NCI-H2227 treated with DMSO at 0.1 percent for 48 hours (cell line): ENCODE measurements at places on chromosomes 5 and 9.

GRCh38 chr5:10595293-10595671 is 31.4 kb downstream of the ANKRD33B start:
- no peak for DNase-seq

DNA sequence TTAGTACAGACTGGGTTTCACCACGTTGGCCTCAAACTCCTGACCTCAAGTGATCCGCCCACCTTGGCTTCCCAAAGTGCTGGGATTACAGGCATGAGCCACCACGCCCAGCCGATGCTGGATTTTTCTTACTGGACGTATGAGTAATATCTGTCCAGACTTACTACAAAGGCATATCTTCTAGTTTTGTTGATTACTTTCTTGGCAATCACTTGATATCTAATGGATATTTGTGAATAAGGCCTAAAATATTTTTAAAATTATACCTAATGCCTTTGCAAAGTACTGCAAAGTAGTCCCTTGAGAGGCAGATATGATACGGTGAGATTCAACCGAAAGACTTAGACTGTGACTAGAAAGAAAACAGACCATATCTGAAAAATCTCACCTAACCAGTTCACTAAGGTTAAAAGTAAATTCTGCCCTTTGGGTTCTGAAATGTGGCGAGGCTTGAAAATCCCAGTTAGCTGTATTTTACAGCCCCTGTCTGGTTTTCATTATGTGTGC is 152.1 kb downstream of the GNAQ start:
- DNase-seq = no peak

- DNase-seq = peak; percentile 12
Measured at GRCh38 chr5:90932052-90932699, 373.6 kb downstream of the ADGRV1 start.

DNA sequence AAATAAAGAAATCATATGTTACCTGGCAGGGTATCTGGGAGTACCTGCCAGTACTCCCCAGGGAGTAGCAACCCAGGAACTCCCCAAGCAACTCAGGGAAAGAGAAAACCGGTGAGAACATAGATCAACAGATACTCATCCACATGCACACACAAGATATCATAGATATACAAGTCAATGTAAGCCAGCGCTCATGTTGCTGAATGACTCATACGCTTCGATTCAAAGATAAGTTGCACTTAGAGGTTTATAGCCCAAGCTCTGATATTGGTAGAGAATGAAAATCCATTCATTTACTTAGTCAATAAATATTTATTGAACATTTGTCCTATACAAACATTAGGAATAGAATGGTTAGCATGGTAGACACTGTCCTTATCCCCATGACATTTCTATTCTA is 219.1 kb upstream of the TRPC7 start:
- no peak for DNase-seq

DNA sequence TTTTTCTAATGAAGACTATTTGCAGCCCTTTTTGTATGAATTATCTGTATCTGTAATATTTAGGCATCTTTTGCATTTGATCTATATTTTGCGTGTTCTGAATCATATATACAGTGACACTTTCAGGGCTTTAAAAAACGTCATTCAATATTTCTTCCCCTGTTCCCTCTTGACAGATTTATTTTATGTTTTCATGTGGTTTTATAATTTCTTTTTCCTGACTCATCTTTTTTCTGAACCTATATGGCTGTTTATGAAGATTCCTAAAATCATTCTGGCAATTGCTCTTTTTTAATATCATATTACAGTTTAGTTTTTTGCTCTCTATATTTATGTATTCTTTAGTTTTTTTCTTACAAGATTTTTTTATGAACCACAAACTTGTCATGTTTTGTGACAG is 67.6 kb downstream of the SMARCA2 start:
- DNase-seq = no peak

GRCh38 chr5:172336676-172337285 is 53.2 kb upstream of the UBTD2 start:
- DNase-seq = no peak

GRCh38 chr9:83220730-83221129 is 157.8 kb upstream of the RASEF start:
- no peak for DNase-seq

- no peak for DNase-seq
Measured at GRCh38 chr5:140502834-140503233, 44.6 kb upstream of the EIF4EBP3 start.

DNA sequence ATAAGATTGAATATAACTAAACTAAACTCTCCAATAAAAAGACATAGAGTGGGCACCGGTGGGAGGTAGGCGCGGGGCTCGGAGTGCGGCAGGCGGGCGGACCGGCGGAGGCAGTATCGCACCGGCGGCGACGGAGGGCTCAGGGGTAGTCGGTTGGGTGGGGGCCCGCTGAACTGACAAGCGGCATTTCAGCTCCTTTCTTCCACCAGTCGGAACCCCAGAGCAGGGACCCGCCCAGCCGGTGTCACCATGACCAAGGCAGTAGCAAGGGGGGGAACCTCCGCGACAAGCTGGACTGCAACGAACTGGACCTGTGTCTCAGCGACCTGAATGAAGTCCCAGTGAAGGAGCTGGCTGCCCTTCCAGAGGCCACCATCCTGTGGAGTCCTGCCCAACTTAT is 156.7 kb downstream of the HINT1 start:
- DNase-seq = no peak

DNA sequence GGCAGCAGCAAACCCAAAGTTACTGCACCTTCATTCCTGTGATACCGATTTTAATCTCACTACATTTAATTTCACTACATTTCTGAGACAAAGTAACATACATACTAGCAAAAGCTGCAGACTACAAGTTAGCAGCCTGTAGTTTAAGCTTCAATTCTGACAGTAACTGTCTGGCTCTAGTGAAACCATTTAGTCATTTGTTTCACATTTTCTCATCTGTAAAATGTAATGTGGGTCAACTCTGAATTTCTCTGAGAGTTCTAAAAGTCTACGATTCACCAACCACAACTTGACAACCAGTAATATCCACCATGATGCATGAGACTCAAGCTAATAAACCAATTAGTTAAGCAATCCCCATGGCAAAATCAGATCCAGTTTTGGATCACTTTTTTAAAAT is 408.9 kb downstream of the PDE4D start:
- DNase-seq = no peak

GRCh38 chr9:34994900-34995669 is 5.5 kb downstream of the DNAJB5 start:
- peak; percentile 12 for DNase-seq

DNA sequence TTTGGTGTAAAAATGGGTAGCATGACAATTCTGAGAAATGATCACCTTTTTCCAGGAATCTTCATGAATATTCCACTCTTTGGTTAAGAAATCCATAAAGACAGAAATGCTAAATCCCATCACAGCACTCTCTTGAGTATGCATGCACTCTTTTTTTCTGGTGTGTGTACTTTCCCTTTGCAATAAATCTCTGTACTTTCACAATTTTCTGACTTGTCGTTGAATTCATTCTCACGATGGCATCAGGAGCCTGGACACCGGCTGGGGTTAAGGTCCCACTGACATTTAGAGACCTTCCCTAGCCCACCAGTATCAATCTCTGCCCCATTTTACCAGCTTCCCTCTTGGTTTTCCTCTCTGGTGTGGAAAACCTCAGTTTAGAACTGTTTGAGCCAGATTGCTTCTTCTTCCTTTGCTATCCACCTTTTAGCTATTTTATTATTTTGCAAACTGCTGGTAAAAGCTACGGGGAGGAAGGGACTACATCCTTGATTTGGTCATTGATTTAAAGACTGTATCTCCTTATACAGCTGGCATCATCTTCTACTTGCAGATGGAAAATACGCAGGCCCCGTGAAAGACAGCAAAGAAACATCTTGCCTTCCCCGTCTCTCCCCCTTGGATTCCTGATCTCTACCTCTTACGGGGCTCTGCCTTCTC is 59.9 kb upstream of the ZFR start:
- no peak for DNase-seq

DNA sequence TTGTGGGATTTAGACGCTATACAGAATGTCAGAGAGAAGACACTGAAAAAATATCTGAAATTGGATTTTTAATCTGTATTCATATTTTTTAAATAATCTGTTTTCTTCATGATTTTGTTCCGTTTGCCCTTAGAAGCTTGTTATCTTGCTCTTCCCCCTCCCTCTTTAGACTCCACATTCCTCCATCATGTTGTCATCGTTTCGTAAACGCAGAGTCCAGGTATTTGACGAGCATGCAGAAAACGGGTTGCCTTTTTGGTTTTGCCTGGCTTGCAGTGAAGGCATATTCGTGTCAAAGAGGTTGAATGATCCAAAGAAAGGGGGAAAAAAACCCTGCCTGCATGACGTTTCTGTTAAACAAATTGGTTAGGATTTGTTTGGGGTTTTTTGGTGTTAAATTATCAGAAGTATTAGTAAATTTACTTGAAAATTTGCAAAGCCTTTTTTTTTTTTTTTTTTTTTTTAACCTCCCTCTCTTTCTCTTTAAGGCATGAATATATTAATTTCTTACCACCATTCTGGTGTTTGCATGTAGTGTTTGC is 2.9 kb downstream of the SPTAN1 start:
- no peak for DNase-seq

GRCh38 chr9:68619072-68619471 is 78.4 kb upstream of the TMEM252 start:
- no peak for DNase-seq

DNA sequence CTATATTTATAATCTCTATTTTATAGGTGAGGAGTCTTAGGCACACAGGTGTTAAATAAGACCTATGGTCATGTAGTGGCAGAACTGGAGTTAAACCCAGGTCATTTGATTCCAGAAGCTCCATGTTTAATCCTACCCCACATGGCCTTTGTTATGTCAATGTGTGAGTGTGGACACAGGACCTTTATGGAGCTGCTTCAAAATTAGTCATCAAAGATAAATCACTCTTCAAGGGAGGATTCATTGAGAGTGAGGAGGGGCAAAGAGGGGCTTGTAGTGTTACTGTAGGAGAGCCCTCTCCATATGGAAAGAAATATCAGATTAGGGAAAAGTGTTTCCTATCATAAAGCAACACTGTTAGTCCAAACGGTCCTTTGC is 74.6 kb upstream of the ARRDC3 start:
- DNase-seq = no peak

DNA sequence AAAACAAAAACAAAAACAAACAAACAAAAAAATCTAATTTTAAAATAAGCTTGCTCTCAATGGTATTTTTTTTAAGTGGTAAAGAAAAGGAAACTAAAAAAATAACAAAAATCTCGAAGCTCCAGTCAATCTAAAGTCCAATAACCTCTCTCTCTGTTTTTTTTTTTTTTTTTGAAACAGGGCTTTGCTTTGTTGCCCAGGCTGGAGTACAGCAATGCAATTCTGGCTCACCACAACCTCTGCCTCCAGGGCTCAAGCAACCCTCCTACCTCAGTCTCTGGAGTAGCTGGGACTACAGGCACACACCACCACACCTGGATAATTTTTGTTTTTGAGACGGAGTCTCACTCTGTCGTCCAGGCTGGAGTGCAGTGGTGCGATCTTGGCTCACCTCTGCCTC is 25.9 kb upstream of the GLDC start:
- DNase-seq = no peak

DNA sequence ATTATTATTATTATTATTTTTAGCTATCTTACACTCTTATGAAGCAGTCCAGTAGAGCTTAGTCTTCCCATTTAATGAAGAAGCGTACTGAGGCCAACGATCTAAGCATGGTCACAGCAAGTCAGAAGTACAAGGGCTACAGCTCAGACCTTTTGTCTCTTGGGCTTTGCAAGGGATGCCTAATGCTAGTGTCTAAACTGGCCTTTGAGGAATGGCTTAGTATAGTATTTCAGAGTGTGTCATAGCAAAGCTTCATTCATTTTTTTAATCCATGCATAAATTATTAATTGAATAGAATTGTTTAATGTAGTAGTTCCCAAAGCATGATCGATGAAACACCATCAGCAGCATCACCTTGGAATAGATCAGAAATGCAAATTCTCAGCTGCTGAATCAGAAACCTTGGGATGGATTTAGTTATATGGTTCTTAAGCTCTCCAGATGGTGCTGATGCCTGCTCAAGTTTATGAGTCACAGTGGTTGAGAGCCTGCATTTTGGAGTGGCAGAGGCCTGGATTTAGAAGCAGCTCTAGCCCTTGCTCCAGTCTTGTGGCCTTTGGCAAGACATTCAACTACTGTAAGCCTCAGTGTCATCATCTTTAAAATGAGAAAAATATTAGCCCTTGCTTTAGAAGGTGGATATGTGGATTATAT is 6.1 kb downstream of the IL12B start:
- no peak for DNase-seq

DNA sequence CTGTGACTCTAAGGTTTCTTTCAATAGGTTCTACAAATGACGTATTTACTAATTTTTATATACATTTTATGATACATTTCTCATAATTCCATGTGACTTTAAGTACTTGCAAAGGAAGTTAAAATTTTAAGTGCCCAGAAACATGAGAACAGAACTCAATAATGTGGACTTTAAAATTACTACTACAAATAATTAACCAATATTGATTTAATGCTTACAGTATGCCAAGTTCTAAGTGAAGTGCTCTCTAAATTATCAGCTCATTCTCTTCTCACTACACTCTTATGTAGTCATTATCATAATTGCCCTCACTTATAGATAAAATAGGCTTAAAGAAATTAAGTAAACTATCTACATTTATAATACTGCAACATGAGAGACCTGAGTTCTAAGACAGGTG is 1690.7 kb upstream of the CDH9 start:
- DNase-seq = no peak

GRCh38 chr5:68196876-68197275 is 18.7 kb upstream of the PIK3R1 start:
- DNase-seq = no peak

DNA sequence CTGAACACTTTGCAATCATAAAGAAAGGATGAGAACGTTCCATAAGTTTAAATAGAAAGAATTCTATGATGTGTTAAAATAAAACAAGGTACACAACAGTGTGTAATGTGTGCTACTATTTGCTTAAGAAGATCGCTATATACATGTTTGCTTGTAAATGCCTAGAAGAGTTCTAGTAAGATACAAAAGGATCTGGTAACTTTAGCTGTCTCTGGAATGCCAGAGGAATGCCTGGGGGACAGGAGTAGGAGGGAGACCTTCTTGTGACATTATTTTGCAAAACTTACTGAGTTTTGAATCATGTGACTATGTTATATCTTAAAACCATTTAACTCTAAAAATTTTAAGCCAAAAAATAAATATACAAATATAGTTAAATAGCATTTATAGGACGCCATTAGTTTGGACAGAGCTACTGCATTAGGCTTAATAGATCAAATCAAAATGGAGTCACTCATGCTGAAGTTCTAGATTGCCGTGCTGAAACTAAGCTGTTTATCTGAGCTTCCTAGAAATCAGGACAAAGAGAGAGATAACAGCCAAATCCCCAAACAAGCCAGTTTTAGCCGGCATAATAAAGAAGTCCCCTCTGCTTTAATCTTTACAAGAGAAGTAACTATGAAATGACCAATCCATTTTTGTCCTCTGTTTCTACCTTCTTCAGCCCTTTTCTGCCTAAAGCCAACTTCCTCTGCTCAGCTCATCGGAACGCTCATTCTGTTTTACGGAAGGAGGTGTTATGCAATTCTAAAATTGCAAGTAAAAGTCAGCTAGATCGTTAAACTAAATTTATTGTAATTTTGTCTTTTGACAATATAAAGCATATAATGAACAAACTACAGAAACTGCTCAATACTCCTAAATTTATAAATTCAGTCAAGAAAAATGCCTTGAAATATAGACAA is 44.8 kb downstream of the LIX1 start:
- DNase-seq = no peak
